ENCODE measurements at places on chromosomes 7 and 10. TPM values are rescaled to one million over a fixed set of nuclear protein-coding genes. Genes with fewer than 3 reads are reported as not detected.

Gene CDK14
- total RNA-seq = 25.7 TPM

Gene TMEM106B
- 37.0 TPM for total RNA-seq

Gene NOM1
- 13.0 TPM for total RNA-seq

Gene PRTFDC1
- 5.0 TPM for total RNA-seq

Gene COBL
- total RNA-seq = 109 TPM

Gene HABP2
- not detected for total RNA-seq

Gene RASA4B
- total RNA-seq = 6.3 TPM

Gene RPEL1
- total RNA-seq = not detected

Gene IGFBP1
- total RNA-seq = not detected

Gene ETV1
- total RNA-seq = 165 TPM

Gene SLC13A1
- not detected for total RNA-seq

Gene SLC16A12
- 3.1 TPM for total RNA-seq

Gene HTR7
- 0.16 TPM for total RNA-seq

Gene CYP3A4
- not detected for total RNA-seq

Gene CRHR2
- 0.57 TPM for total RNA-seq

All from cardiac septum (tissue), 1 donor.